ENCODE measurements at places on chromosomes 11 and 22.

GRCh38 chr11:56013805-56014204 lies 13.6 kb upstream of the OR5AS1 start:
- DNase-seq: no peak

DNA sequence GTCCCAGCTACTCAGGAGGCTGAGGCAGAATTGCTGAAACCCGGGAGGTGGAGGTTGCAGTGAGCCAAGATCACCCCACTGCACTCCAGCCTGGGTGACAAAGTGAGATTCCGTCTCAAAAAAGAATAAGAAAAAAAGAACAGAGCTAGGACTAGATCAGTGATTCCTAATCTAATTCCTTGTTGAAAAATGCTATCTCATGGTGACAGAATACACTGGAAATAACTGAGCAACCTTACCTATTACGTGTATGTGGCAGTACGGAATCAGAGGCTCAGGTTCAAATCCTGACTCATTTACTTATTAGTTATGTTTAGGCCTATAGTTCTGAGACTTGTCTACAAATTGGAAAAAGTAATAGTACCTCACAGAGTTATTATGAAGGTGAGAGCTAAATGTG lies 19.5 kb upstream of the RCE1 start:
- no peak for DNase-seq

- DNase-seq: no peak
Observed at GRCh38 chr11:114401311-114401710, 845 bp downstream of the RBM7 start.

GRCh38 chr11:11157185-11157584 lies 195.9 kb downstream of the CSNK2A3 start:
- DNase-seq: no peak

- DNase-seq: no peak
Observed at GRCh38 chr11:107623183-107623582, 32.2 kb downstream of the ELMOD1 start.

- DNase-seq: no peak
Observed at GRCh38 chr11:116580799-116581198, 192.0 kb downstream of the BUD13 start.

GRCh38 chr11:59009661-59010060 lies 70.4 kb downstream of the GLYATL1 start:
- no peak for DNase-seq

GRCh38 chr11:83909579-83910534 lies 623.7 kb upstream of the CCDC90B start:
- no peak for DNase-seq

- no peak for DNase-seq
Observed at GRCh38 chr22:46710806-46711205, 27.2 kb downstream of the CERK start.

DNA sequence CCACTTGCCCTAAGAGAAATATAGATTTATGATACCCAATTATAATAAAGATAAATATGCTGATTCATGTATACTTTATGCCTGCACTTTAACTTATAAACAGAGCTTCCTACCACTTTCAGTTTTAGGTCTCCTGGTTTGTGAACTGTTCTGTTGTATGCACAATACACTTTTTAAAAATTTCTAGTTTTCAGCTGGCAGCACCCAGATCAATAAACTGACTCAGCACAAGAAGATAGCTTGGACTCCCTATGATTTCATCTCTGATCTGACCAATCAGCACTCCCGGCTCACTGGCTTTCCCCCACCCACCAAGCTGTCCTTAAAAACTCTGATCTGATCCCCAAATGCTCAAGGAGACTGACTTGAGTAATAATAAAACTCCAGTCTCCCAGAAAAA lies 33.5 kb upstream of the FAM181B start:
- DNase-seq: no peak

GRCh38 chr22:34057726-34058125 lies 137.4 kb upstream of the LARGE1 start:
- no peak for DNase-seq

- DNase-seq: no peak
Observed at GRCh38 chr11:47586098-47586855, at the start of gene FAM180B. Gene FAM180B (plus strand): TSS chr11:47586678. CDS start chr11:47586769, 91 bp downstream.

GRCh38 chr11:133007027-133007584 lies 525.2 kb downstream of the OPCML start:
- no peak for DNase-seq

DNA sequence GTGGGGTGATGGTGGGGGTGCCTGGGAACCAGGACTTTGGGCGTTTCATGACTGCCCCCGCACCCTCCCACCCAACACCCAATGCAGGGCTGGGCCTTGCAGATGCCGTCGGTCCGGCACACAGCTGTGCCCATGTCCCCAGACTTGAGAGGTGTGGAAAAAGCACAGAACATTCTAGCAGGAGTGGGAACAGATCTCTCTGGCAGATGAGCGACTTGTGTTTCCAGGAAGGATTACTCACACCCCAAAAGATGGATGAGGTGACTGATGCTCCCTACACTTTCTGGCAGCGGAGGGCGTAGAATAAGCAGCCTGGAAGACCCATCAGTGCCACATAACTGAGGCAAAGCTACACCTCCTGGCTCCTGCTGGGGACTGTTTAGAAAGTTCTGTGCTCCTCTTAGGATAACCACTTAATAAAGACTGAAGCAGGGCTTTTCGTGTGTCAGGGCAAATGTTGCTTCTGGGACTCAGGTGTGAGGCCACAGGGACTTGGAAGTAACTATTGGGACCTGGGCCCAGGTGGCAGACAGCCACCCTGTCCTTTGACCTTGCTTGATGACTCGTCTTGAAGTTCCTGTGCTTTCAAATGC lies 24.2 kb downstream of the FBLN1 start:
- no peak for DNase-seq

DNA sequence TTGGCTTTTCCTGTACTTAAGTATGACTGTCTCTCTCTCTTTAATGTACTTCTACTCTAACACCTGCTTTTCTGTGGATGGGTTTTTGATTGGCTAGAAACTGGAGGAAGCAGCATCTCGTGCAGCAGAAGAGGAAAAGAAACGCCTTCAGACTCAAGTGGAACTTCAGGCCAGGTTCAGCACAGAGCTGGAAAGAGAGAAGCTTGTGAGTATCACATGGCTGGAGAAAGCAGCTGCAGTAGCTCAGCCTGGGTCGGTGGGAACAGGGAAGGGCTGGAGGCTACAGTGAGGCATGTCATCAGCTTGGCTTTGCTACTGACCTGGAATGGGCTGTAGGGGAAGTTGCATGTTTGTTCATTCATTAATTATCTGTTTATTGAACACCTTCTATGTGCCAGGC lies 74.2 kb downstream of the SWAP70 start:
- DNase-seq: no peak

DNA sequence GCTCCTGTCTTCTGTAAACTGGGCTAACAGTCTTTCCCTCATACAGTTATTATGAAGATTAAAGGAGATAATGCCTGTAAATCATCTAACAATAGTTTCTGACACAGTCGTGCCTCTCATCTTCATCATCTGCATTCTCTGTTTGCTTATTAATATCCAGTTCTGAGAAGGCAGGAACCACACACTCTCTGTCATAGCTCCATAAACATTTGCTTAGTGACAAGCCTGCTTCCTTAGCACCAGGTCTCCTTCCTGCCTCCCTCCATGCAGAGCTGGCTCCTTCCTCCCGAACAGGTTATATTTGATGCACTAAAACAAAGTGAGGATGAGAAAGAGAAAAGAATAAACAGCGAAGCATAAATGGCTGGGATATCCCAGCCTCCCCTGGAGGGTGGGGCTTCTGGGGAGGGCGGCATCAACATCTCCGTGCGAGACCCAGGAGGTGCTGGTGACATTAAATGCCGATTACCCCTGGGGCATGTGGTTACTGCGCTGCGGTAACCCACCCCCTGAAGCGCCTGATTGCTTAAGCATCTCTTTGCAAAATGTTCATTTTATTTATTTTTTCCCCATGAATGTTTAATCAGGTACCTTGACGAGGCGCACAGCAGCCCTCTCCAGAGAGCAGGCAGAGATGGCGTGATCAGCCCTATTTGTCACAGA lies 404.9 kb downstream of the NXPE2 start:
- no peak for DNase-seq

DNA sequence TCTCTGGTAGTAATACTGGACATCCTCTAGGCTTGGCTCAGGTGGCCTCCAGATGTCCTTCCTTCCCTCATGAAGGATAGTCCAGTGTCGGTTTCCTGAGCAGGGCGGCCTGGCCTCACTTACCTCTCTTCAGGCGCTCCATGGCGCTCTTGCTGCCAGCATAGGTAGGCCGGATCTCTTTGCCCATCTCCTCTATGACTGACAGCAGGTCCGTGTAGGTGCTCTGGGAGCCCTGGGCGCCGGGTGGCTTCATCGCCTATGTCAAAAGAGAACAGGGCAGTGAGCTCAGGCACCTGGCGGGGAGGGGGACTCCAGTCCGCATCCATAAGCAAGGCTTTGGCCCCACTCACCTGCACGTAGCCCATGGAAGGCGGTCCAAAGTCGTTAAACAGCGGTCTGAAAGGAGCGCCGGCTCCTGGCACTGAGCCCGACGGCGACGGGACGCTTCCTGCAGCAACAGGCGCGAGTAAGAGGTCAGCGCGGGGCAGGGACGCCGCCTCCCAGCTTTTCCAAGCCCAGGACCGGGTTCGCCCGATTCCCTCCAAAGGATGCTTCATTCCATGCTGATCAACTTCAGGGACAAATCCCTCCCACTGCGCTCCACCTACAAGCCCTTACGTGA lies 609 bp downstream of the CDK2AP2 start:
- DNase-seq: no peak

DNA sequence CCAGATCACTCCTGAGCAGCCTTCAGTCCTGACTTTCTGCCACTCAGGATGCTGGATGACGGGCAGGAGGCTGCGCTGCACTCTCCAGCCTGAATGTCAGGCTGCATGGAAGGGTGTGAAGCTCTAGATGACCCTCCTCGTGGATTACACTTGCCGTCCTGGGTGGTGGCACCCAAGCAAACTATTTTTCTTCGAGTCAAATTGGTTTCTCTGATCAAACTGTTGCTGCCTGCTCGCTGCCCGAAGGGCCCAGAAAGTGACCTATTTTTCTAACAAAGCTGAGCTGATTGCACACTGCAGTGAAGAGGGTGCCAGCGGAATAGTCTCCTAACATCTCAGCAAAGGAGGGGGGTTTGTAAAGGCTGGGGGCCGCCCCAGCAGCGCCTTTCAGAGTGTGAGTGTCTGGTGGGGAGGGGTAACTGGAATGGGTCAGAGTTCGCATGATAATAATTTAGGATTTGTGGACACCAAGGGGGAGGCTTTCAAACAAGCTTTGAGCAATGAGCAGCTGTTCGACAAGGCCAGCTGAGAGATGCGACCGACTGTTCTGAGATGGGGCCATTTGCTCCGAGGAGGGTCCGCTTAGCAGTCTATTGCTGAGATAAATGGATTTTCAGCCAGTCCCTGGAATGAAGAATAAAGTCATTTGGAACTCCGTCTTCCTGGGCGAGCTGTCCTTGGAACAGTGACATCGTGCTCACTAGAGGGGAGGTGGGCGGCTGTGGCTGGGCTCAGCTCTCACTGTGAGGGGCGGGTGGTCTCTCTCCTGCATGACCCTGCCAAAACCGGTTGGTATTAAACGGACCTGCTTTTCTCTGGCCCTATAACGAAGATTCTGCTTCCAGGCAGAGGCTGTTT lies 537.6 kb downstream of the BRD1 start:
- no peak for DNase-seq

- no peak for DNase-seq
Observed at GRCh38 chr11:57645689-57646085, 4.0 kb downstream of the YPEL4 start.

- no peak for DNase-seq
Observed at GRCh38 chr11:8605971-8606563, 12.0 kb upstream of the STK33 start.

- no peak for DNase-seq
Observed at GRCh38 chr11:110797453-110797852, 85.2 kb upstream of the ARHGAP20 start.

GRCh38 chr22:50258361-50259292 lies 2.9 kb downstream of the MAPK12 start:
- DNase-seq: no peak

DNA sequence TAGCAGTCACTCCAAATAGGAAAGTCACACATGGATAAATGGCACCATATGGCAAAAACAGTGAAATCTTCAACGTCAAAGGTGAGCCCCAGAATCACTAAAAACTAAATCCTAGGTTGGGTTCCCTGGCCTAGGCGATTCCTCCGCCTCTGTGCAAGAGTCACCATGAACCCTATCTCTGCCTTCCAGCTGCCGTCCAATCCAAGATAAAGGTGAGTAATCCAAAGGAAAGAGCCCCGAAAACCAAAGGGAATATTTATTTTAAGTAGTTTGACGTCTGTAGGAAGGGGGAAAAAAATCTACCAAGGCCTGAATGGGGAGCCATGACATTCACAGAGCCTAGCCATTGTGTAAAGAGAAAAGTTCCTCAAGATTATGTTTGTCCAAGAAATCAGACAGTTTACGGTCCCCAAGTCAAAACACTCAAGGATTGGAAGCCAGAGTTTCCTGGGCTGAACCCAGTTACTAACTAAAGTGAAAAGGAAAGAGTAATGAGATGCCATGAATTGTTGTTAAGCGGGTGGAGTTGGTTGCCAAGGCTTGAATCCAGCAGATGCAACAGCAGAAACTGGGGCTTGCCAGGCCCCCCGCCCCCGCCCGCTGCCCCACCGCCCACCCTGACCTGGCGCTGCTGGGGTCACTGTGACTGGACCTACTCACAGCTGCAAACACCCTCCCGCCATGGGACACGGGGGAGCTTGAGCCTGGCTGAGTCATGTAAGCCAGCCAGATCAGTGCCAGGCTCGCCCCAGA lies 39.7 kb upstream of the ETS1 start:
- DNase-seq: no peak

- DNase-seq: no peak
Observed at GRCh38 chr22:22920910-22921550, 33.4 kb downstream of the IGLL5 start.

Measured in GM19239 (cell line).